NCI-H526 treated with DMSO at 0.1 percent for 48 hours (cell line): ENCODE measurements at places on chromosomes 16 and 17.

DNA sequence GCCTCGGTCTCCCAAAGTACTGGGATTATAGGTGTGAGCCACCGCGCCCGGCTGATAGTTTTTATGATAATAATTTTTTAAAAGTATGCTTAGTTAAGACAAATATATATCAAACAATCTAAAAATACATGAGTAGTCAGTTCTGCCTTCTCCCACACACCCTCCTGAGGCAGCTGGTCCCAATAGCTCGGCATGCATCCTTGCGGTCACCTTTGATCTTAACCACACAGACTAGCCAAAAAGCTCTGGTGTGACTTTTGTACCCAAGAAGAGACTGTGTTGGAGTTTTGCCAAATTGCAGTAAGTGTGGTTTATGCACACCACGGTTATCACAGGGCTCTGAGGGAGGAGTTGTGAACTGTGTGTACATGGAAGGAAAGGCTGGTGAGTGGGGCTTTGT is 25.6 kb downstream of the ATP6V0A1 start:
- DNase-seq = no peak

DNA sequence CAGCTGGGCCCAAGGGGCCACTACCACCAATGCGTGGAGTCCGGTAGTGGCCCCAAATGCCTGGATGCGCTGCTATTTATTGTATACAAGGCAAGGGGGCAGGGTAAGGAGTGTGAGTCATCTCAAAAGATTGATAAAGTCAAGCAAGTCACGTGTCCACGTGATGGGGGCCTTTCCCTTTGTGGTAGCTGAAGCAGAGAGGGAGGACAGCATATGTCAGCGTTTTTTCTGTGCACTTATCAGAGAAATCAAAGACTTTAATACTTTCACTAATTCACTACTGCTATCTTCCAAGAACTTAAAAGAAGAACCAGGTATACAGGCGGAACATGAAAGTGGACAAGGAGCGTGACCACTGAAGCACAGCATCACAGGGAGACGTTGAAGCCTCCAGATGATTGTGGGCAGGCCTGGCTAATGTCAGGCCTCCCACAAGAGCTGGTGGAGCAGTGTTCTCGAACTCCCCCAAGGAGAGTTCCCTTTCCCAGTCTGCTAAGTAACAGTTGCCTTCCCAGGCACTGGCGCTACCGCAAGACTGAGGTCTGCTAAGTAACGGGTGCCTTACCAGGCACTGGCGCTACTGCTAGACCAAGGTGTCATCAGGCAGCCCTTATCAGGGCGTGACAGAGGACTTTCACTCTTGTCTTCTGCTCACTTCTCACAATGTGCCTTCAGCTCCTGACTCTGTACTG is 10.8 kb upstream of the ASB16 start:
- no peak for DNase-seq

DNA sequence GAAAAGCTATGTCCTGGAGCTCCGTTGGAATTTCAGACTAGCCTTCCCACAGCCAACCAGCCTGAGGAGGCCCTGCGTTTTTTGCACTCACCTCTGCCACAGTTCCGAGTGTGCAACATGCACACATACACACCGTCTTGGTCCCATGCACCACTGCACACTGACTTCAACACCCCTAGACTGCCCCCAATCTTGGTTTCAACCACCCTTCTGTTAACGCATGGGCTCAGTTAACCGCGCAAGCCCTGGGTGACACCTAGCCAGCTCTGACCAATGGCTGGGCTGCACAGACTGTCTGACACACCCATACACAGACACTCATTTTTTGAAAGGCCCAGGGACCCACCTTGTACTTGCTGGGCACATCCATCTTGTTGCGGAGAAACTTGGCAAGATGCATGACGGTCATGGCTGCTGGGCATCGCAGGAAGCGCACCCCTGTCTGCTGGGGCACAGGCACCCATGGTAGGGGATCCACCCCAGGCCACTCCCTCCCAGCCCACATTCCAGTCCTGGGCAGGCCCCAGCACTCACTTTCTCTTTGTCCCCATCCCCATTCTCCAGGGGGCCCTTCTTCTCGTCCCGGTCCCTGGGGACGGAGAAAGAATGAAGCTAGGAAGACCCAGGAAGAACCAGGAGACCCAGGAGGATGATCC is 8.0 kb downstream of the CISD3 start:
- no peak for DNase-seq

- DNase-seq = no peak
Measured at GRCh38 chr16:17219991-17220390, 250.8 kb downstream of the XYLT1 start.

DNA sequence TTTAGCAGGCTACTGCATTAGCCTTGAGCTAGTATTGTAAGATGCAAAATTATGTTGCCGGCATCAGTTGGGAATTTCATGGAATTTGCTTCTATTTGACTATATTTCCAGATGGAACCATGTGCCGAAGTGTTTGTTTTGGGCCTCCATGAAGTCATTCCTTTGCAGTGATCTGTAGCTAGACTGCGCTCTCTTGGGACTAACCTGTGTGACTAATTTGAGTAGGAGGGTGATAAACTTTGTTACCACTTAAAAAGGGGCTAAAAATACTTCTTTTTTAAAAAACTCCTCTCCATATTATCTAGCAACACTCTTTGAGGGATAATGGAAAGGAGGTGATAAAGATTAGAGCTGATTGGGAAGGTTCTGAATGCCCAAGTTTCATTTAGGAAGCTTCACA is 166.8 kb upstream of the TBX2 start:
- DNase-seq = no peak

- no peak for DNase-seq
Measured at GRCh38 chr16:69834807-69835466, 72.8 kb downstream of the WWP2 start.

- DNase-seq = no peak
Measured at GRCh38 chr16:87129771-87130170, 187.4 kb downstream of the C16orf95 start.

- no peak for DNase-seq
Measured at GRCh38 chr17:6028294-6028693, 41.9 kb upstream of the WSCD1 start.

DNA sequence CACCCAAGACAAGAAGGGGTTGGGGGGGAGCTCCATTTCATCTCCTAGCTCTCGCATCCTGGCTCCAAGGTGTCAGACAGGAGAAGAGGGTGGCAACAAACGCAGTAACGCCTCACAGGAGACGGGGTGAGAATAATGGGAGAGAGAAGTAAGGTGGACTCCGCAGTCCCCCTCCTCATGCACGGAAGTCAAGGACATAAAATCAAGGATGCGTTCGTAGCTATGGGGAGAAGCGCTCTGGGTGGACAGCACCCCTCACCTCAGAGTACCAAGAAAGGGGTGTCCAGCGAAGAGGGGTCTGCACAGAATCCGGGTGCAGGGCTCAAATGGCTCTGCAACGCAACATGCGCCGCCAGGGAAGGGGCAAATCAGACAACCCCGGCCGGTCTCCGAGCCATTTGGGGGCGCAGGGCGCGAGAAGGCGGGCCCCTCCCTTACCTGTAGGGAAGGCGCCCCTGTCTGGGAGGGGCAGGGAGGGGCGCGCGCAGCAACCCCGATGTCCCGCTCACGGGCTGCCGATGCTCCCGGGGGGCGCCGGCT is 555 bp downstream of the HDAC5 start:
- no peak for DNase-seq

DNA sequence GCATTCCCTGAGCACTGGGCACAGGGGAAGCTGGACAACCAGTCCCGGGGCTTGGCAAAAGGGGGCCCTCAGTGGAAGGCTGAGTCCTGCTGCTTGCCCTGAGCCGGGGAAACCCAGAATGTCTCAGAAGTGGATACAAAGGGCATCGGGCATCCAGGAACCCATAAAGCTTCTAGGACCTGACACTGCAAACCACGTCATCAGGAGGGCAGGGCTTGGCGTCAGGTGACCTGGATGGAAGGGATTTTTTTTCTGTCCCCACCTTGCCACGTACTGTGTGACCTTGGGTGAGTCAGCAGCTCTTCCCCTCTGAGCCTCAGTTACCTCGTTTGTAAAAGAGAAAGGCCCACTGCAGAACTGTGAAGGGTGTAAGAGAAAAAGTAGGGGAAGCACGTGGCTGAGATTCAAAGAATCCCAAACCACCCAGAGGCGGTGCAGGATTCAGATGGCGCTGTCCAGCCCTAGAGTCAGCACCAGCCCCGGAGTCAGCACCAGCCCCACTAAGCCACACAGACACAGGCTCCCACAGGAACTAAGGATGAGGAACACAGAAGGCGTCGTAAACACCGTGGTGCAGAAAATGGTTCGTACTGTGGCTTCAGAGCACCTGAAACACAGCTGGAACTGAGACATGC is 53.7 kb downstream of the C16orf95 start:
- DNase-seq = no peak

DNA sequence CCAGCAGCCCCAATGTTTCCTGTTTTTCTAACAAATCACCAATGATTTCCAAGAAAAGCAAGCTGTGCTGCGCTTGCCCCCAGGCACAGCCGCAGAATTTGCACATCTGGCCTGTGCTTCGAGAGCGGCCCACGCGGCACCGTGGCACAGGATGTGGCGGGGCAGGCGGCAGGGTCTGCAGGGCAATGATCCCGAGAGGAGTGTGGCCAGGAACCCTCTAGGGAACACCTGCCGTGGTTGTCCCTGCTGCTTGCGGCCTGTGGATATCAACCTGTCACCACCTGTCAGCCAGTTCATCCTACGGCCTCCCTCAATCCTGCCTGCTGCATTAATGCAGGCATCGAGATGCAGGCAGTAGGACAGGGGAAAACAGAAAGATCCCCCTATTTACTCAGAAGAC is 24.0 kb downstream of the PIK3R5 start:
- DNase-seq = no peak

GRCh38 chr16:74748616-74749026 is 26.0 kb downstream of the FA2H start:
- DNase-seq = no peak

GRCh38 chr16:55668340-55669281 is 12.8 kb downstream of the SLC6A2 start:
- DNase-seq = no peak

DNA sequence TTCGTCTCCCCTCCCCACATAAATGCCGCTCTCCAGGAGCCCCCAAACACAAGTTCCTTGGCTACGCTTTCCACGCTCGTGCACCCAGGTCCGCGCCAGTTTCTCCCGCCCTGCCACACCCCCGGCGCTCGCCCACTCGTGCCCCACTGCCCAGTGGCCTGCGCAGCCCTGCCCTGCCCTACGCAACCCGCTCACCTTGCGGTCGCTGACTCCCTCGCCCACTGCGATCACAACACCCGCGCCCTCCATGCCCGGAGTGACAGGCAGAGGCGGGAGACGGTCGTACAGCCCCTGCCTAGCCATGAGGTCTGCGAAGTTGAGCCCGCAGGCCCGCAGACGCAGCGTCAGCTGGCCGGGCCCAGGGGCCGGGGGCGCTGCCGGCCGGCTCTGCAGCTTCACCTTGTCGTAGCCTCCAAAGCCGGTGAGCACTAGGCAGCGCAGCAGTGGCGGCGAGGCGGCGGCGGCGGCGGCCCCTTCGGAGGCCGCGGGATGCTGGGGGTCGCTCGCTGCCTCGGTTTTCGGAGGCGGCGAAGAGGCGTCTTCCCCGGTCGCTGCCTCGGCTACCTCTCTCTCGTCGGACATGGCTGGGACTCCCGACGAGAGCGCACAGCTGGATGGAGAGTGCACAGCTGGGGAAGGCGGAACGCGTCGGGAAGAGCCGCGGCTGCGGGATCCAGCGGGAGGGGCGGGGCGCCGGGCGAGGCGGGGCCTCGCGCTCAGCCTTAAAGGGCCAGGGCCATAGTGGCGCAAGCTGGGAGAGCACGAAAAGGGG is at the start of gene VAT1:
Gene VAT1, minus strand, starts transcription at position 645 of the 772 bp plus-strand sequence. Its CDS starts 63 bp downstream, at position 582.
- peak; percentile 69 for DNase-seq

- no peak for DNase-seq
Measured at GRCh38 chr17:10773391-10773790, 30.5 kb downstream of the TMEM238L start.

GRCh38 chr16:27384425-27384824 is 17.5 kb upstream of the IL21R start:
- DNase-seq = no peak

DNA sequence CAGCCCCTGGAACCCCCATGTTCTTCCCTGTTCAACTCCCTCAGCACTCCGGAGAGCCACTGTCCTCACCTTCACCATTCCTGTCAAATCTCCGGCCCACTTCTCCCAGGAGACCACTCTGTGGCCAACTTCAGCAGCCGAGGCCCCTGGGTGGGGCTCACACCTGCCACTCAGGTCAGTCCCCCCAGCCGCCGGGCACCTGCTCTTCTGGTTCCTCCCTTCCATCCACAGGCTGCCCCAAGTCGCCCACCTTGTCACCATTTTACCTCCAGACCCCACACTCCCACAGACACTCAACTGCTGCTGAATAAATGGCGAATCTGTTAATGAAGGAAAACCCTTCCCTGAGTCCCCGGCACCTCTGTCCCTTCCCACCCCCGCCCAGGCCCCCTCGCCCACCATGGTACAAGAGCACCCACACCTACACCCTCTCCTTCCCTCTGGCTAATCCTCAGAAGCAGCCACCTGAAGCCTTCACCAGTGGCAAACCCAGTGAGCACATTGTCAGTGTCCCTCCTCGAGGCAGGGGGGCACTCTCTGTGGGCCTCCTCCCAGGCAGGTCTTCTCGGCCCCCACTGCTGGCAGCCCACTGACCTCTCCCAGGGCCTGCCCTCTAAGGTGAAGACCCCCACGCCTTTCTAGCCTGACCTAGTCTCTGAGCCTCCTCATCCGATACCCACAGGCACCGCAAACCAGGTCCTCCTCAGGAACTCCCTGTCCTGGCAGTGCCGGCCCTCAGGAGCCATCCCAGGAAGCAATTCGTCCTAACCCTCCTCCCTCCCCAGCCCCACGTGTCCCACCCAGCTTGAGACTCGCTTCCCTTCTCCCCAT is 8.2 kb downstream of the CANT1 start:
- DNase-seq = no peak

- DNase-seq = no peak
Measured at GRCh38 chr16:83689385-83689831, 118.4 kb upstream of the HSBP1 start.
